ENCODE measurements at places on chromosomes 12 and 14.
A peak's percentile ranks its signal among the peaks of the same experiment; 100 is the strongest.

- DNase-seq, result no peak
Observed at GRCh38 chr12:64672925-64673409, 62.7 kb downstream of the RASSF3 start.

GRCh38 chr12:91347481-91348214 lies 165.0 kb upstream of the DCN start:
- no peak for DNase-seq

- DNase-seq, result no peak
Observed at GRCh38 chr14:24920265-24921075, 129.5 kb downstream of the STXBP6 start.

DNA sequence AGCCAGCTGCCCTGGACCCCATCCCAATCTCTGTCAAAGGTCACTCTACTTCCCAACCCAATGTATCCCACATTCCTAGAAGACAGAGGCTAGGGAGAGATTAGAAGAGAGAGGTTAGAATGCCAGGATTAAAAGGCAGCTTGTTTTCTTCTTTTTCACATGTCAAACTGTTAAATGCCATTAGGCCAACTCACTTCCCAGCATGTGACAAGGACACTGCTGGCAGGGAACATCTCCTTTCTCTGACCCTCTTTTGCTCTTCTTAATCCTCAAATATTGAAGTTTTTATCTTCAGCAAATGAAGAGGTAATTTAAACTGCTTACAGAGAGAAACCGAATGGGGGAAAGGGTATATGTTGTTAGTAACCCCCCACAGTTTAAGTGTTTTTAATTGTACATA lies 89.1 kb downstream of the BBS10 start:
- no peak for DNase-seq

DNA sequence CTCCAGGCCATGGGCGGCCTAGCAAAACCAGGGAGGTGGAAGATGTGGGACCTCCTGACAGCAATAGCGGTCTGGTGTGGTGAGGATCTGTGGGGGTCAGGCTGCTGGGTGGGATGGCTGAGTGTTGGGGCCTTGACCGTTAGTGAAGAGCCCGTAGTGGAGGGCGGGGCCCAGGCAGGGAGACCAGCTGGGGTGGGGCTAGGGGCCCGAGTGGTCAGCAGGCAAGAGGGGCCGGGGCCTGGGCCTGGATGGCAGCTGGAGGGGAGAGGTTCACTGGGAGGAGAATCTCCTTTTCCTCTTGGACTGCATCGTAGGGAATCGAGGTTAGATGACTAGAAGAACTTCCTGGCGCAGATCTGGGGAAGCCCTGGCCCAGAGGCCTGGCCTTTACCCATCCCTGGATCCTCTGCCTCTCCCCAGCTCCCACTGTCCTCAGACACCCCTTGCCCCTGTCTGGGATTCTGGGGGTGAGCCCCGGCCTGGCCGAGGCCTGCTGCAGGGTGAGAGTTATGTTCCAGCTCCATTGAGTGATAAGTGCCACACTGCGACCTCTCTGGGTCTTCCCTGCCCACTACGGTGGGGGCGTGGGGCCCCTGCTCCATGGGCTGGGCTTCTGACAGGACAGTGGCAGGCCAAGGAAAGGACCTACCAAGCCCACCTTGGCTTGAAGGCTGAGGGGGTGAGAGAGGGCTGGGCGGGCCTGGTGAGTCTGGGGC lies 47.1 kb downstream of the KRT80 start:
- no peak for DNase-seq

DNA sequence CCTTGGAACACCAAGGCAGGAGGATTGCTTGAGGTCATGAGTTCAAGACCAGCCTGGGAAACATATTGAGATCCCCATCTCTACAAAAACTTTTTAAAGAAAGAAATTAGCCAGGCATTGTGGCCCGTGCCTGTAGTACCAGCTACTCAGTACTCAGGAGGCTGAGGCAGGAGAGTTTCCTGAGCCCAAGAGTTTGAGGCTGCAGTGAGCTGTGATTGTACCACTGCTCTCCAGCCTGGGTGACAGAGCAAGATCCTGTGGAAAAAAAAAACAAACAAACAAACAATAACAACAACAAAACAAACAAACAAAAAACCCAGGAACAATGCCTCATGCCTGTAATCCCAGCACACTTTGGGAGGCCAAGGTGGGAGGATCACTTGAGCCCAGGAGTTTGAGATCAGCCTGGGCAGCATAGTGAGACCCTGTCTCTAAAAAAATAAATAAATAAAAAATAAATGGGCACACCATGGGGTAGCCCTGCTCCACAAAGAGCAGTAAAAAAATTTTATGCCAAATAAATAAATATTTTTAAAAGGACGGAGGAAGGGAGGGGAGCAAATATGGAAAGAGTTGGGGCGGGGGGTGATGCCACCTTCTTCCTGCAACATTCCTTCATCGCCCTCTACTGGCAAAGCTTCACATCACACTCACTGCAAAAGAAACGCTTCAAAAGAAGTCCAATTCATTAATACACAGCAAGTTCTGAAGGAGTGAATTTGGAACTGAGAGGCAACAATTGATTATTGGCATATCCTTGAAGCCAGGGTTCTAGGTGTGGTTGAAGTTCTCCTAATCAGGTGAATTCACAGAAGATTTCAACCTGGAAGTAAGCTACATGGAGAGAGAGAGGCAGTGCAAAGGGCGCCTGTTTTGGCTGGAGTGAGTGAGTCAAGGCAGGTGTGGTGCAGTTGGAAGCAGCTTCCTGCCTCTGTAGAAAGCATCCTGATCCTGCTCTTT lies 8.8 kb upstream of the GNPTAB start:
- no peak for DNase-seq

DNA sequence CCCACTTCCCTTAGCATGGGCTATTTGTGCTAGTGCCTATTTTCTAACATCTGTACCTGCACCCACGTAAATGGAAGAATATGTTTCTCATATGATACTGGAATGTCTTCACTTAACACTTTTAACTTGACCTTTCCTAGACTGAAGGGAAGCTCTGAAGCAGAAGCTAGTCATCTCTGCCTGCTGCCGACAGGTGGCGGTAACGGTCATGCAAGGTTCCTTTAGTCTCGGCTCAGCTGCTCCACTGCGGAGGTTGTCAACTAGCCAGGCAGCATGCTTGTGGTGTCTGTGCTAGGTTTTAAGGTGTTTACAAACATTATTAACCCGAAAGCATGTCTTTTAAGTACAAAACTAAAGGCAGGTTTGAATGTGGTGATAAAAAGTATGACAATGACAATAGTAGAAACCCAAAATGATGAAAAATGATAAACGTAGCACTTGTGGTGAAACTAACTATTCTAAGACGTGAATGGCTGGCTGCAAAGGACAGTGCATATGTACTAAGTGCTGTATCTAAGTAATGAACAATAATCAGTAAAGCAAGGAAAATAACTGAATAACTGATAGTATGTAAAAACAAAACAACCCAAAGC lies 117.2 kb downstream of the GRIN2B start:
- DNase-seq, result peak; percentile 24

DNA sequence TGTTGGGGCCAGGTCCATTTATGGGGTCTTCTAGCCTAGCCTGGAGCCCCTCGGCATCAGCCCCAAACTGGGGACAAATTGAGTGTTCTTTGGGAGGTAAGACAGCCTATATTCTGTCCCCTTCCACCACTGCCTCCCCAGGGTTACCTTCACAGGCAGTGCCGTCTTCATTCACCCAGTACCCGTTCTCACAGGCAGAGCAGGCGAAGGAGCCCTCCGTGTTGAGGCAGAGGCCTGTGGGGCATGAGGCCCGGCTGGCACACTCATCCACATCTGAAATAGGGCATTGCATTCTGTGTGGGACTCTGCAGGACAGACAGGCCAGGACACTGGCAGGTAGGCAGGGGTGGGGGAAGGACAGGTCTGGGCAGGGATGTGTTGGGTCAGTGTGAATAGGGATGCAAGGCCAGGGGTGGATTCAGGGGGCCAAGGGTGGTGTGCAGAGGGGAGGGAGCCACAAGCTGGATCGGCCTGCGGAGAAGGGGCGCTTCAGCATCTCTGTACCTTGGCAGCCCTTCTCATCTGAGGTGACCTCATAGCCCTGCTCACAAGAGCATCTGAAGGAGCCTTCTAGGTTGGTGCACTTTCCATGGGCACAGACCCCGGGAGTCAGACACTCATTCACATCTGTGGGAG lies 16.1 kb downstream of the ISCA2 start:
- no peak for DNase-seq

GRCh38 chr12:110698171-110698902 lies 9.4 kb upstream of the HVCN1 start:
- peak; percentile 10 for DNase-seq

DNA sequence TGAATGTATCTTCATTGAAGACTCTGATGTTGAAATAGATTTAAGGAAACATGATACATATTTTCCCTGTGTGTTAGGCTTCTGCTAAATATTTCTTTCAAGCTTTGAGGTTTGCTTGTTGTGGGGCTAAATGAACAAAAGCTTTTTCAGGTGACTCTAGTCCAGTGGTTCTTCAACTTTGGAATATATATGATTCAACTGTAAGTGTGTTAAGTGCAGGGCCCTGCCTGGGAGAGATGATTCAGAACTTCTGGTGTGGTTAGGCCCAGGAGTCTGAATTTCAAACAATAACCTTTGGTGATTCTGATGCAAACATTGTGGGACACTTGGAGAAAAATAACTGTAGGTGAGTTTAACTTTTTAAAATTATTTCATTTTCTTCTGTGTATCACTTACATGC lies 93.0 kb downstream of the TRHDE start:
- DNase-seq, result no peak

- DNase-seq, result no peak
Observed at GRCh38 chr14:102056694-102057442, 30.0 kb downstream of the HSP90AA1 start.

DNA sequence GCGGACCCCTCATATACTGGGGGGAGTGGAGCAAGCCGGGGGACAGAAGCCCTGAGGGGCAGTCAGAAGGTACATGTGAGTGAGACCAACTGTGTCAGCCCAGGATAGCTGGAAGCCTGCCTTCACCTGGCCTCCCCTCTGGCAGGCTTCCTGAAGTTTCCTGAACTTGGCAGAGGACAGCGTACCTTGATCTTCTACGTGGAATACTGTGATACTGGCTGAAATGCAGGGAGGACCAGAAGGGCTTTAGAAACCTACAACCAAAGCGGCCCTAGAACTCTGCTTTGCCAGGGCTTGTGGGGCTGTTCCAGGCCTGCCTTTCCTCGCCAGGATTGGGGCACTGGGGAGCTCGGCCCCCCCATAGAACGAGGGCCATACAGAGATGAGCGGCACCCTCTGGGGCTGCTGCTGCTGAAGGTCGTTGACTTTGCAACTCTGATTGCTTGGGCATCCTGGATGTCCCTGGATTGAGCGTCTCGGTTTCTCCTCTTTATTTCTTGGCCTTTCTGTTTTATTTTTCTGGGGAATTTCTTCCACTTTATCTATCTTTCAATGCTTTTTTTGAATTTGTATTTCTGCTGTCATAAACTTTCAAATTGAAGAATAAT lies 66.5 kb downstream of the SLC25A47 start:
- DNase-seq, result no peak

DNA sequence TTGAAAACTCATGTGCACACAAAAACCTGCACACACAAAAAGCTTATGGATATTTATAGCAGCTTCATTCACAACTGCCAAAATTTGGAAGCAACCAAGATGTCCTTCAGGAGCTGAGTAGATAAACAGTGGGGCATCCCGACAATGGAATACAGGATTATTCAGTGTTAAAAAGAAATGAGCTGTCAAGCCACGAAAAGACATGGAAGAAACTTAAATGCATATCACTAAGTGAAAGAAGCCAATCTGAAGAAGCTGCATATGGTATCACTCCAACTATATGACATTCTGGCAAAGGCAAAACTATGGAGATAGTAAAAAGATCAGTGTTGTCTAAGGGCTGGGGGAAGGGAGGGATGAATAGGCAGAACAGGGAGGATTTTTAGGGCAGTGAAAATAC lies 5.2 kb upstream of the TPCN1 start:
- no peak for DNase-seq

- DNase-seq, result no peak
Observed at GRCh38 chr14:66015071-66015780, 470.9 kb upstream of the CCDC196 start.

- DNase-seq, result no peak
Observed at GRCh38 chr14:22848351-22849164, 12.2 kb downstream of the MMP14 start.

Measured in HS-5 (cell line).